T-helper 9 cell (primary cell): ENCODE measurements at places on chromosomes 16 and 17.

GRCh38 chr17:13541032-13541480 is 60.7 kb downstream of the HS3ST3A1 start:
- no peak for DNase-seq

DNA sequence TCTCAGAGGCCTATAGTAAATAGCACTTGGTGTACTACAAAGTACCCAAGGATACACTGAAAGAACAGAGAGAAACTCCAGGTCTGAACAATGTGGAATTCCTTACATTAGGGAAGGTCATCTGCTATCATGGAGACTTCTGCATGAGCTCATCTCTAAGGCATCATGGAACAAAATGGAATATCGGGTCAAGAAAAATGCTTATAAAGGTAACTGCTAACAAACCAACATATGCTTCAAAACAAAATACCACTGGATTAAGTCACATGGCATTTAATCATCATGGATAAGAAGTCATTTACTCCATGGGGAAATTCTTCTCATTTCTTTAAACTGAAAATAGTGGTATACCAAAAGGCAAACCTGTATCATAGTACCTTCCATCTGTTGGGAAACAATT is 34.2 kb downstream of the TXNDC11 start:
- DNase-seq: no peak

DNA sequence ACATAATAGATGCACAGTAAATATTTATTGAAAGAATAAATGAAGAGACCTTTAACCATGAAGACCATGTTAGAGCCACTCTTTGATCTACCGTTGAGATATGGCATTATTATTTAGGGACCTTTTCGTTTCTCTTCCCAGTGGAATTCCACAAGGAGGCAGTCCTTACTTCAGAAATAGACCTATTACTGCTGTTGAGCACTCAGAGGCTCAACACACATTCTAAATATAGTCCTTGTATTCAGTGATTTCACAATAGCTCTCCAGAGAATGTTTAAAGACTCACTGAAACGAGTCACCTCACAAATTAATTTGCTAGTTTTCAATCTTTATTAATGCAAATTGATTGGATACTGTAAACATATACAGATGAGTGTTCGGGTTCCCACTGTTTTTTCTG is 603.8 kb downstream of the CDH8 start:
- no peak for DNase-seq

DNA sequence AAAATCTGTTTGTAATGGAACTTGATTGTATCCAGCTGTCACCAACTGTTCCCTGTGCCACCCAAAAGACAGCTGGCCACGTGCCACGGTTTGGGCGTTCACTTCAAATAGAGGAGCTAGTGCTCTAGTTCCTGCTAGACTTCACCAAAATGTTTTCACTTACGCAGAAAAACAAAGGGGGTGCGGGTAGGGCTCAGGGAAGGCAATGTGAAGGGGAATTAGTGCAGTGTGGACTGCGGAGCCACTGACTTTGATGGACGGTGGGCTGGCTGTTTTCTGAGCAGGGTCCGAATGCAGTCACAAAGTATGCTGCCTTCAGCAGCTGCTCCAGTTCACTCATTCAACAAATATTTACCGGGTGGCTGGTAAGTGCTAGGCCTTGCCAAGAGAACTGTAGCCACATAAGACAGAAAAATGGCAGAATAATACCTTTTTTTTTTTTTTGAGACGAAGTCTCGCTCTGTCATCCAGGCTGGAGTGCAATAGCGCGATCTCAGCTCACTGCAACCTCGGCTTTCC is 7.6 kb upstream of the CYTH1 start:
- DNase-seq: peak; percentile 44

GRCh38 chr16:84712801-84713775 is 13.3 kb downstream of the USP10 start:
- no peak for DNase-seq

- no peak for DNase-seq
These were observed 2.5 kb downstream of the AATF start for GRCh38 chr17:36951084-36951789.
